ENCODE measurements at places on chromosomes 2 and 18. TPM values are rescaled to one million over a fixed set of nuclear protein-coding genes. Genes with fewer than 3 reads are reported as not detected.

SH3BP4 gene
- 19.2 TPM for total RNA-seq

KIAA2012 gene
- not detected for total RNA-seq

AMER3 gene
- not detected for total RNA-seq

SFT2D3 gene
- total RNA-seq, result 3.7 TPM

DNA sequence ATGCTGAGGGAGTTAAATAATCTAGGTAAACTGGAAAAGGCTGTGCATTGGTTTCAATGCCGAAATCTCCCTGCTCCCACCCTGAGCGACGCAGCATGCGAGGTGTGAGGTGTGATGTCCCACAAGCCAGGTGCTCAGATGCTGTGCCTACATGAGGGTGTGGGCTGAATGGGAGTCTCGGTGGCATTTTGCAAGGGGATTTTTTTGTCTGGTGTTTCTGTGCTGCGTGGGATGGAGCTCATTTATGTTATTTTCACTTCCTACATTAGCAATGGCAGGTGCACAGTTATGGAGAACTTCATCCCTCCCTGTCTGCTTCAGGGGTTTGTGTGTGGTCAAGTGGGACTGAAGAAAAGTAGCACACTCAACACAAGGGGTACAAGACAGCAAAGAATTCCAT is 110.2 kb upstream of the CCDC68 start:
- no peak for DNase-seq

DNA sequence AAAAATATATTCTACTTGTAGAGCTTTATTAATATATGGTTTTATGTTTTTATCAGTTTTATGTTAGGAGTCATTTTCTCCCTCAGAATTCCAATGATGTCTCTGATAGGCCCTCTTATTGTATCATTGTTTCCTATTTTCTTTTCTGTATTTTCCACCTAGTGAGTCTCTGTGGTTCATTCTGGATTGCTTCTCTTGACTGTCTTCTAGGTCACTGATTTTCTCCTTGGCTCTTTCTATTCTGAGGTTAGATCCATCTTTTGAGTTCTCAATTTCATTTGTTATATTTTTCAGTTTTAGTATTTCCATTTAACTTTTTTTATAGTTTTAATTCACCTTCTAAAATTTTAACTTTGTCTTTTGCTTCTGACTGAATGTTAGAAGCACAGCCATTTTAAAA is 37.6 kb downstream of the EIF5B start:
- DNase-seq, result no peak

CFAP221 gene
- total RNA-seq, result 3.9 TPM

- DNase-seq, result peak; percentile 29
These were observed 82.7 kb downstream of the LONRF2 start for GRCh38 chr2:100239486-100240210.

- DNase-seq, result no peak
These were observed 46.1 kb downstream of the SDC1 start for GRCh38 chr2:20178666-20179465.

SIX2 gene
- total RNA-seq, result 16.7 TPM

- no peak for DNase-seq
These were observed 166.1 kb downstream of the CLIP4 start for GRCh38 chr2:29281086-29281915.

GRCh38 chr2:104752504-104752903 is 101.4 kb upstream of the POU3F3 start:
- DNase-seq, result no peak

HRH4 gene
- not detected for total RNA-seq

DNA sequence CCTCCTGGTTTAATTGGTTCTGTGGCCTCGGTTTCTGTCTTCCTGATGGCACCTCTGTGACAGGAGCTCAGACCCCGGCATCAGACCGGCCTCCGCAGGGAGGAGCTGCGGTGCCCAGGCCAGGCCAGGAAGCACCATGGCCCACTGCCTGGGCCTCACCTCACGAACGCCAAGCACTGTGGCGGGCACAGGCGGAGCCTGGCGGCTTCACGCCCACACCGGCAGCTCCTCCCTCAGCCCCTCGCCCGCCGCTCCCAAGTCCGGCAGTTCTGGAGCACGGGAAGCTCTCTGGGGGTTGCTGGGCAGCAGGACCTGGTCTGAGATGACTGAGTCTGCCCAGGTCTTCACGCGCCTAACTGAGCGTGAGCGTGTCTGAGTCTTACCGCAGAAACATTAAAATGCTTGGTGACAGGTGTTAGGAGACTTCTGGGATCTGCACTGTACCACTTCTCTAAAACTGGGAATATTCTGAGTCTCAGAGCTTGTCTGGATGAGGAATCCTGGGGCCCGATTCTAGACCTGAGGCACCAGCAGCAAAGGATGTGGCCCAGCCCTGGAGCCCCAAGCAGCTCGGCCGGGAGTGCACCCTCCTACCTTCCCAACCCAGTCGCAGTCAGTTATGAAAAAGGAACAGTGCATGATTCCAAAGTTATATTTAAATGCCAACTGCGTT is 21.9 kb downstream of the RTP5 start:
- DNase-seq, result no peak

- peak; percentile 22 for DNase-seq
These were observed 31.8 kb upstream of the GREB1L start for GRCh38 chr18:21210278-21210677.

- no peak for DNase-seq
These were observed 10.5 kb downstream of the CYB5A start for GRCh38 chr18:74281011-74281979.

DNA sequence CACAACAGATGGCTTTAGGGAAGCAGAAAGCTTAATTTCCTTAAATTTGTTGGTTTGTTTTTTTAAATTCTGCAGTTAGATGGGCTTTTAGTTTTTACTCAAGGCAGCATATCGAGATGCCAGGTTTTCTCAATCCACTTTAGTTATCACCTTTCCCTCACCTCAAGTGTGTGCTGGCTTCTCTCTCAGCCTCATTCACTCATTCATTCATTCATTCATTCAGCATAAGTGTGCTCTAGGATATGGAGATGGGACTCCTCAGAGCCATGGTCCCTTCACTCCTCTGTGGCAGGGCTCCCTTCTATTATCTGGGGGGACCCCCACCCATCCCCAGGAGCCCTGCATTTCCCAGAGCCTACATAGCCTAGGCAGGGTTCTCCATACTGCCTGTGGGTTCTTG is 19.0 kb downstream of the VIL1 start:
- DNase-seq, result no peak

- no peak for DNase-seq
These were observed 19.4 kb upstream of the RNF138 start for GRCh38 chr18:32072321-32072720.

DNA sequence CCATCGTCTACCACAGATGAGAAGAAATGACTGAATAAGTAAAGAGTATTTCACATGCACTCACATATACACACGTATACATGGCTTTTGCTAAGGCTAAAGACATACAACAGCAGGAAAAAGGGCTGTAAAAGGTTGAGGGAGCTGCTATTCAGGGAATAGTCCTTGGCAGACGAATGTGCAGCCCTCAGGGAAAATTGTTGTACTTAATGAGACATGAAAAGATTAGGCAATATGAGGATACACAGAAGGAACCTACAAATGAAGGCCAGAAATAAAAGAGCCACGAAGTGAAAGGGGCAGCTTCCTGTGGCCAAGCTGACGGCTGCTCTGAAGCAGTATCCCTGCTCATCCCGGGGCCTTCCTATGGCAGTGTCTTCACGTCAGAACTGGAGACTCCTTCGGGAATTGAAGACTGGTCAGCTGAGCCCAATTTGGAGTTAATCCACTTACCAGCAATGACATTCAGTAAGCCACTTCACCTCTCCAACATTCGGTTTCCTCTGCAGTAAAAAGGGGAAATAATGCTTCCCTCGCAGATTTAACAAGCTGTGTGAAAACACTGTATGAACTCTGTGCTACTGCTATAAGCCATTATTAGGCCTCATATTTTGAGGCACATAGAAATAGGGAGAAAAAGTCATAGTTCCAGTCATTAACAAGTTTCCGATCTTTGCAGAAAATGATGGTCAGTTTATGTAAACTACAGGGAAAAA is 221.8 kb downstream of the STK39 start:
- no peak for DNase-seq

SP140 gene
- total RNA-seq, result 7.4 TPM

SLC19A3 gene
- 7.4 TPM for total RNA-seq

- DNase-seq, result no peak
These were observed 16.6 kb upstream of the PCBP1 start for GRCh38 chr2:70070542-70071268.

- no peak for DNase-seq
These were observed 5.1 kb downstream of the COMMD1 start for GRCh38 chr2:61910603-61911002.

VAMP8 gene
- 46.2 TPM for total RNA-seq

ASAP2 gene
- total RNA-seq, result 36.3 TPM

FAM228A gene
- total RNA-seq, result 0.98 TPM

SFTPB gene
- not detected for total RNA-seq

All from vagina (tissue), 2 donors.